GM23338 (cell line): ENCODE measurements at places on chromosomes 1 and 21. TPM values are rescaled to one million over a fixed set of nuclear protein-coding genes. Genes with fewer than 3 reads are reported as not detected.

DNA sequence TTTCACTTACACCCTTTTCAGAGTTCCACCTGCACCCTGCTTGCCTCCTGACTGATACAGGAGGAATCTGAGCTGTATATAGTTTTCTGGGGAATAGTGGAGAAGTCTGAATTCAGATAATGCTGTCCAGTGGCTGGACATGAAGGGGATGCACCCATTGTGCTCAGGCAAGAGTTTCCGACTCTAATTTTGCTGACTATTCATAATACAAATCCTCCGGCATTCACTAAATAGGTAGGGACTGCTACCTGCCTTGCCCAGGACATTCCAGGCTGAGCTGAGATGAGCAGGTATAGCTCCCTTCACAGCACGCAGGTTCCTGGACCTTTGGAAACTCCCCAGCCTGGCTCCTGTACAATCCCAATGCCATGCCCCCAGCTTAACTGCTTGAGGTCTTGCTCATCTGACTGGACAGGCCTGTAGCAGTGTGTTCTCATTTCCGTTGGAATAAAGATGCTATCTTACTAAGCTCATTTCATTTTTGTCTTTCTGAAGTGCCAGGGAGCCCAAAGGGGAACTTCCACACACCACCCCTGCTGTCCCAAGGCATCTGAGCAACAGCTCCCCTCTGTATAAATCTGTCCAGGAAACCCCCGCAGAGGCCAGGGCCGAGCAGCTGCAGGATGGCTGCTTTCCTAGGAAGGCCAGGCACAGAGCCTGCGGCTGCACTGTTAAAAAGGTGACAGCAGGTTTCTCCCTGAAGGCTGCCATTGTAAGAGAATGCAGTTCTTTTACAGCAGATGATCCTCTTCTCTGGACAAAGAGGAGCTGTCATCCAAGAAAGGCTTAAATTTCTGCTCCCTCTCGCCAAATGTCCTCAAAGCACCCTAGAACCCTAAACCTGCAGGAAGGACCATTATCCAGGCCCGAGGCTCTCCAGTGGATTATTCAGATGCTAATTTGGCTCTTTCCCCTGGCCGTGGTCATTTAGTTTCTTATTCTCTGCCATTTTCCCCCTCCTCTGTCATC, 21.7 kb upstream of the VASH2 start:
- peaks cover 41% of the 10 kb centered on the region for H3K4me1 ChIP-seq
- peak; percentile 74 for DNase-seq
- no peaks in the 10 kb centered on the region for H3K27me3 ChIP-seq
- H3K36me3 ChIP-seq, result no peaks in the 10 kb centered on the region
- H3K4me3 ChIP-seq, result peak overlapping the region; percentile 4; the same call in 1 of the 2 replicates

GRCh38 chr1:41689139-41689538, 204.7 kb upstream of the EDN2 start:
- H3K27me3 ChIP-seq, result no peaks in the 10 kb centered on the region
- no peaks in the 10 kb centered on the region for H3K4me1 ChIP-seq
- no peak overlapping the region for H3K27ac ChIP-seq
- no peak overlapping the region for H3K4me3 ChIP-seq
- no peak for DNase-seq

- H3K36me3 ChIP-seq, result no peaks in the 10 kb centered on the region
- H3K4me1 ChIP-seq, result peaks cover 83% of the 10 kb centered on the region
- peak overlapping the region; percentile 49 for H3K4me3 ChIP-seq
- DNase-seq, result peak; percentile 61
- no peak overlapping the region for H3K27ac ChIP-seq
These were observed 5.4 kb downstream of the BARHL2 start for GRCh38 chr1:90711696-90712095.

GRCh38 chr1:14222086-14222485, 376.4 kb upstream of the KAZN start:
- H3K4me3 ChIP-seq, result no peak overlapping the region
- H3K4me1 ChIP-seq, result no peaks in the 10 kb centered on the region
- H3K27me3 ChIP-seq, result no peaks in the 10 kb centered on the region
- peaks cover 2% of the 10 kb centered on the region; the same call in 1 of the 2 replicates for H3K36me3 ChIP-seq
- H3K27ac ChIP-seq, result no peak overlapping the region
- DNase-seq, result no peak

Gene KRTAP11-1
- not detected in 2 replicates for total RNA-seq
